Colonic mucosa (tissue), 4 donors: ENCODE measurements at places on chromosomes 7 and 10.
A peak's percentile ranks its signal among the peaks of the same experiment; 100 is the strongest.

DNA sequence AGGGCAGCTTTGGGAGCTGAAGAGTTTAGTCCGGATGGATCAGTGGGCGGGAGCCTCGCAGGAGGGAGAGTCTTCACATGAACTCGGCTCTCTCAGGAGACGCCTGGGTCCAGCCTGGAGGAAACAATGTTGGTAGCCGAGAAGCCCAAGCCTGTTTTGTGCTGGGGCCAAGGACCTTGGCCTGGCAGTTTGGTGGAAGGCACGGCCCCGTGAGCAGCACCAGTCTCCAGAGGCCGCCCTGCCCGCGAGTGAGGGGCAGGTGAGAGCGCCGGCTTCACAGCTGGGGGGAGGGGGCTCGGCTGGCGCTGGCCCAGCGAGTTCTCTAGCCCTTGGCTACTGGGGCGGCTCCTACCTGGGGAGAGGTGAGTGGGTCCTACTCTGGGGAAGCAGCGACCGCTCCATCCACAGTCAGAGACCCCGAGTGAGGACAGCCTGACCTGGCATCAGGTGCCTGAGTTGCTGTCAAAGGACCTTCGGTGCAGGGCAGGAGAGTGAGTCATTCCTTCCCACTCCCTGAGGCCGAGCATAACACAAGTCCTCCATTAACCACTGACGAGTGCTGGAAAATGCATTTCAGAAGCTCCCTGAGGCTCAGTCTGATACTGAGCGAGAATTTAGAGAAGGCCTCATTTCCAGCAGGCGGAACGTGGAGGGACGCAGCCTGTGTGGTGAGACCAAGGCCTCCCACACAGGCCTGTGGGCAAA lies 89.3 kb upstream of the DIP2C start:
- DNase-seq = no peak

DNA sequence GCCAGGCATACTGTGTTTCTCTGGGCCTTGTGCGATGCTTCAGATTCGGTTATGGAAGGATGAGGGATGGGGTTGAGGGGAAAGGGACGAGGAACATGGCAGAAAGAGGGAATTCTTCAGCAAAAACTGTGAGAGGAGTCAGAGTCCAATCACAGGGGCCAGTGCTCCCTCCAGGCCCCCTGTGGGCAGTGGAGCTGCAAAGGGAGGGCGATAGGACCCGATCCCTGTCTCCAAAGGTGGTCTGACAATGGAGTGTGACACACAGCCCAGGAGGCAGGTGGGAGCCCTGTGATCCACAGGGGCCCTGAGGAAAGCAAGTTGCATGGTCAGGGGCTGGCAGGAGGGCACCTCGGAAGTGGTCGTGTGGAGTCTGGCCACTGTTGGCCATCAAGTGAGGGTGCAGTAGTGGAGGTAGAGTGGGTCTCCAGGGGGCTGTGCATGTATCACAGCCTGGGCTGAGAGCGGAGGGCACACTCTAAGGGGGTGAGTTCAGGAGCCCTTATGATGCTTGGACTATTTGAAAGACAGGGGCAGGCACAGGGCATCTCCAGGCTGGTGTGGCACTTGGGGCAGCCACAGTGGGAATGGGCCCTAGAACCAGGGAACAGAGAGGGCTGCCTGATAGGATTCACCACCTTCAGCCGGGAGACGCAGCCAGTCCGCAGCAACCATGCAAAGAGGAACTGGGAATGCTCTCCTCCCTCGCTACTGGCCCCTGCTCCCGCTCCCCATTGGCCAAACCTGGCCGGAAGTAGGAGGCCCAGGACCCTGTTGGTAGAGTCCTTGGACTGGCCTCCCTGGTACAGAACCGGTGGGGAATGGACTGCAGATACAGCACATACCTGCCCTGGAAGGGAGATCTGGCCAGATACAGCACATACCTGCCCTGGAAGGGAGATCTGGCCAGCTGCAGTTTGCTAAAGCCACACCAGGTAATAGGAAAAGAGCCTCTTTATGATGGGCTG lies 115.9 kb downstream of the ADCY1 start:
- DNase-seq = peak; percentile 14

DNA sequence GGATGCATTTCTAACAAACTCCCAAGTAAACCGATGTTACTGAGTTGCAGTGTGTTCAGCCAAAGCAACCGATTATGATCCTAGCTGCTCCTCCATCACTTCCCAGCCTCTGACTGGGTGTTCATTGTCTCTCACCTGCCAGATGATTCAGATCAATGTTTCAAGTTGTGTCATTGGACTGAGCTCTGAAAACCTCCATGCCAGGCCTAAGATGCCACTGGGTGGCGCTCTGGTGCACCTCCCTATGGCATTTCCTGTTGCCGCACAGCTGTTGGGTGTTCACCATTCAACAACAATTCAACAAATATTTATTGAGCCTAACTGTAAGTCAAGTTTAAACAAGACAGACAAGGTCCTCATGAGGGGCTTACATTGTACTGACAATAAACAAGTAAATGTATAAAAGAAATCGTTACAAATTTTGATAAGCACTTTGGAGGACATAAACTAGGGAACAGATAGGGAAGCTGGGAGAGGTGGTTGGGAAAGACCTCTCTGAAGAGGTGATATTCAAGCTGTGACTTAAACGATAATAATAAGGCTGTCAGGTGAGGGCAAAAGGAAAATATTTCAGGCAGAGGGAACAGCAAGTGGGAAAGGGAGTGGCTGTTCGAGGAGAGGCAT lies 22.8 kb downstream of the RGR start:
- DNase-seq = peak; percentile 77

- DNase-seq = no peak
Measured at GRCh38 chr10:68938117-68938516, 17.9 kb upstream of the DDX21 start.

GRCh38 chr10:48770561-48771089 lies 86.0 kb downstream of the WDFY4 start:
- DNase-seq = no peak

GRCh38 chr10:116014871-116015582 lies 258.0 kb downstream of the GFRA1 start:
- no peak for DNase-seq

DNA sequence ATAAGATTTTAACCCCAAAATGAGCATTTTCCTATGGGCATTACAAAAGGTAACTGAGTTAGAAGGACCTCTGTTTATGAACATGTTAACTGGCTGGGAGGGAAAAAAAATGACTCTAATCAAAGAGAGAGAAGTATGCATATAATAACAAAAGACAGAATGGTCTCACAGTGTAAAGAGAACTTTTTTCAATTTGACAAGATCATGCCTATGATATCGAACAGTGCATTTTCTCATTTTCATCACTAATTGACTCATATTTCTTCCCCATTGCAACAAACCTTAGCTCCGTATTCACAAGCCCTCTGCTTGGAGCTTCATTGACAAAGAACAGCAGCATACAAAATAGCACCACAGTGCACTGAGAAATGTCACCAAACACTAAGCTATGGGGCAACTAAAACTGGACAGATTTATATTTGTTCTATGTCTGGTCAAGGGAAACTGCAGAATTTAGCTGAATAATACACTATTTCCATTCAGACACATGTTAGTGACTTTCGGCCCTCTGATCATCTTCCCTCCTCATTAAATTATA lies 45.6 kb downstream of the SMURF1 start:
- DNase-seq = no peak

- DNase-seq = no peak
Measured at GRCh38 chr10:112087953-112088456, 95.6 kb downstream of the GPAM start.

GRCh38 chr10:109418795-109419194 lies 504.5 kb downstream of the XPNPEP1 start:
- DNase-seq = no peak

- no peak for DNase-seq
Measured at GRCh38 chr10:129440247-129440646, 26.8 kb upstream of the MGMT start.

GRCh38 chr10:80066809-80067208 lies 11.7 kb upstream of the TMEM254 start:
- DNase-seq = no peak

DNA sequence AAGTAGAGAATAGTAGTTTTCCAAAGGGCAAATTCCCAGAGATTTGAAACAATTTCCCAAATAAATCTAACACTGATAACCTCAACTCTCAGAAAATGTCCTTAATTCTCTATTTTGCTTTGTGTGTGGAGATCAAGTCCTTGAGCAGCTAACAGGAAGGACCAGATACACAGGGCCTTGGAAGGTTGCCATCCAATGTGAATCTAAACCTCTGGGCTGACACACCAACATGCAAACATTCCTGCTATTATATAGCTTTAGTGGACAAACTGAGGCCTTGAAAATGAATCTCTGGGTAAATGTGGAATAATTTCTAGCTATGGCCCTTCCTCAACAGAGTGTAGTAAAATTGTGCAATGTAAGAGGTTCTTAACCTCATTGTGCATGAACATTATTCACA lies 44.1 kb upstream of the PARD3 start:
- DNase-seq = peak; percentile 58

GRCh38 chr10:73968098-73968521 lies 29.8 kb upstream of the VCL start:
- no peak for DNase-seq

GRCh38 chr10:48983648-48984351 lies 44.2 kb upstream of the LRRC18 start:
- DNase-seq = no peak

GRCh38 chr7:30852308-30852684 lies 59.4 kb upstream of the AQP1 start:
- DNase-seq = no peak

GRCh38 chr10:58957517-58957916 lies 218.9 kb upstream of the PHYHIPL start:
- no peak for DNase-seq

- peak; percentile 38 for DNase-seq
Measured at GRCh38 chr10:12684784-12685183, 316.7 kb downstream of the CCDC3 start.

DNA sequence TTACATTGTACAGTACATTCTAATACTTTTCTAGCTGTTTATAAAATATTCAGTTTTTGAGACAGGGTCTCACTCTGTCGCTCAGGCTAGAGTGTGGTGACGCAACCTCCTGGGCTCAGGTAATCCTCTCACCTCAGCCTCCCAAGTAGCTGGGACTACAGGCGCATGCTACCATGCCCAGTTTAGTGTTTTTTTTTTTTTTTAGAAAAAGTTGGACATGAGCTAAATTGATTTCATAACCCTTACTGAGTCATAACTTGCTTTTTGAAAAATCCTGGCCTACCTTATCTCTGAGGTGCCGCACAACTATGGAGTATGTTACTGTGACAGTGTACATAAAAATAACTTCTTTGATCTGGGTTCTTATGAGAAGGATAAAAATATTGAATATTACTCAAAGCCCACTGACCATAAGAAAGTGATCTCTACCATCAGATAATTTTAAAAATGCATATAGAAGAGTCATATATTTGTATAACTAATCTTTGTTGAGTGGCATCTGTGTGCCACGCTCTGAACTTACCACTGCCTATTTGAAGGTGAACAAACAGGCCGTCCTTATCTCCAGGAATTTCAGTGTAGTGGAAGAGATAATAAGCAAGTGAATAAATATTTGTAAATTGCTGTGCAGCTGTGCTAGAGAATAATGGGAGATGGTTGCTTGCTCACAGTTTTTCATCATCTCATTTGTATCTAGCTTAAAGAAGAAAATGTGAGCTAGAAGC lies 73.2 kb downstream of the PPP1R9A start:
- no peak for DNase-seq

DNA sequence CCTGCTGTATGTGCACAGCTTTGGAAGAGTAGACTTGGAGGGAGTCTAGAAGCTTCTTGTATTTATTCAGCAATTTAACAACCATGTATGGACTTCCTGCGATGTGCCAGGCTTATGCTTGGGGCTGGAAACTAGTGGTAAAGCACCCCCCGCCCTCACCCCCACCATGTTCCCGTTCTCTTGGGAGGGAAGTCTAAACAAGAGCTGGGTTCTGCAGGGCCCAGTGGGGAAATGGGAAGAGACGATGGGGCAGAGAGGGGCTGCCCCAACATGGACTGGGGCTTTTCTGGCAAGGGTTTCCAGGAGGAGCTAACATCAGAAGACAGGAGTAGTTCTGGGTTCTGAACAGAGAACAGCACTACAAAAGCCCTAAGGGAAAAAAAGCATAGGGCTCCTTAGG lies 8.0 kb downstream of the RASSF4 start:
- peak; percentile 20 for DNase-seq

DNA sequence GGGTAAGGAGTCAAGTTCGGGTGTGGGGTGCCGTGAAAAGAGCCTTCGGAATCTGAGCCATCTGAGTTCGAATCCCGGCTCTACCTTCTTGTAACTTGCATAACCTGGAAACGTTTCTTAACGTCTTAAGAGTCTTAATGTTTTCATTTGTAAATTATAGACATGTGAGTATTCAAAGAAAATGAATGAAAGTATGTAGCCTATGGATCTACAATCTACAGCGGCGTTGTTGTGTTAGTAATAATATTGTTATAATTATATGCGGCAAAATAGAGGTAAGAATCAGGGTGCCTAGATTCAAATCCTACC lies 559 bp downstream of the VTI1A start:
- no peak for DNase-seq

DNA sequence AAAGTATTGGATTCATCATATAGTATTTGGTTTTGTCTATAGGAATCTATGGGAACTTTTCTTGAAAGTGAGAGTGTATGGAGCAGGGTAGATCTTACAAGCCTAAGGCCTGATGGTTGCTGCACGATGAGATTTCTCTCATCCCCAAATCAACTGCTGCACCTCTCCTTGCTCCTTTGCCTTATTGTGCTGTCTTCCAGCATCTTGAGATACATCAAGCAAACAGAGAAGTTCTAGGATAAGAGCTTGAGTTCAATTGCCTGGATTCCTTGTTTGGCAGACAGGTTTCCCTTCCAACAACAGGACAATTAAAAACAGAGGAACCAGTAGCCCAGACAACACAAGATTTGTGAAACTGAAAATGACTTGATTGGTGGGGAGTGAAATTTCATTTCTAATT lies 56.6 kb downstream of the CPED1 start:
- DNase-seq = no peak

- no peak for DNase-seq
Measured at GRCh38 chr10:96038476-96039387, 4.7 kb upstream of the CCNJ start.

GRCh38 chr10:91002656-91003055 lies 81.8 kb upstream of the ANKRD1 start:
- no peak for DNase-seq

- no peak for DNase-seq
Measured at GRCh38 chr10:70806841-70807240, 8.9 kb upstream of the SGPL1 start.
